ENCODE measurements at places on chromosomes 2 and 18. TPM values are rescaled to one million over a fixed set of nuclear protein-coding genes. Genes with fewer than 3 reads are reported as not detected.
A peak's percentile ranks its signal among the peaks of the same experiment; 100 is the strongest.

GRCh38 chr2:86330001-86330400 lies 7.4 kb downstream of the REEP1 start:
- H3K27me3 ChIP-seq: peaks cover 11% of the 10 kb centered on the region
- H3K27ac ChIP-seq: no peak overlapping the region
- no peak overlapping the region for H3K4me3 ChIP-seq
- no peak for DNase-seq

DNA sequence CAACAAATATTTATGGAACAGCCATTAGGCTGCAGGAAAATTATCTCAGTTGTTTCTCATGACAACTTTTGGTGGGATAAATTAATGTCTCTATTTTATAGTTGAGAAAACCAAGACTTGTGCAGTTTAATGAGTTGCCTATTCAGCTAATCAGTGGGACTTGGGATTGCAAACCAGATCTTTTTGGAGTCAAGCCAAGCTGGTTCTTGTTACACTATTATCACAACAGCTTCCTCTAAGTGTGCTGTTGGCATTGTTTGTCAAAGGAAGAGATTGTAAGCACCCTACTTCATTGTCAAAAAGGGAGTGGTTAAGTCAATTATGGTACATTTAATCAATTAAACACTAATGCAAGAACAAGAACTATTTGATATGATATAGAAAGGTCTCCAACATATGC lies 119.2 kb downstream of the PAX3 start:
- no peaks in the 10 kb centered on the region for H3K36me3 ChIP-seq
- H3K4me1 ChIP-seq: no peaks in the 10 kb centered on the region

DNA sequence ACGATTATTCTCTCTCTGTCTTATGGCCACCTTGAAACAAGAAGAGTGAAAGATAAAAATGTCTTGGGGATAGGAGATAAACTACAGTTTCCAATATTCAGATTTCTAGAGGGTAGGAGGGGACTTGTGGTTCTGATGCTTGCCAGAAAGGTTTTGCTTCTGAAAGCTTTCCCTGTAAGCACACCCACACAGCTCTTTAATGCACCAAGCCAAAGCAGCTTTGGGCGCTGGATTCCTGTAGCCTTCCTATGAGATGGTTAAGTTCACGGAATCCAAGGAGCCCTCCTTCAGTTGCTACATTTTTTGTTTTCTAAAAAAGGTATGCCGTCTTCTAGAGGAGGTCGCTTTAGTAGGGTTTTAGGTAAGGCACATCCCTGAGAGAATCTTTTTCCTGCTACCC lies 4.9 kb downstream of the LRRTM1 start:
- peaks cover 15% of the 10 kb centered on the region for H3K4me1 ChIP-seq
- no peak for DNase-seq
- H3K27me3 ChIP-seq: peaks cover 52% of the 10 kb centered on the region
- no peak overlapping the region for H3K4me3 ChIP-seq

DNA sequence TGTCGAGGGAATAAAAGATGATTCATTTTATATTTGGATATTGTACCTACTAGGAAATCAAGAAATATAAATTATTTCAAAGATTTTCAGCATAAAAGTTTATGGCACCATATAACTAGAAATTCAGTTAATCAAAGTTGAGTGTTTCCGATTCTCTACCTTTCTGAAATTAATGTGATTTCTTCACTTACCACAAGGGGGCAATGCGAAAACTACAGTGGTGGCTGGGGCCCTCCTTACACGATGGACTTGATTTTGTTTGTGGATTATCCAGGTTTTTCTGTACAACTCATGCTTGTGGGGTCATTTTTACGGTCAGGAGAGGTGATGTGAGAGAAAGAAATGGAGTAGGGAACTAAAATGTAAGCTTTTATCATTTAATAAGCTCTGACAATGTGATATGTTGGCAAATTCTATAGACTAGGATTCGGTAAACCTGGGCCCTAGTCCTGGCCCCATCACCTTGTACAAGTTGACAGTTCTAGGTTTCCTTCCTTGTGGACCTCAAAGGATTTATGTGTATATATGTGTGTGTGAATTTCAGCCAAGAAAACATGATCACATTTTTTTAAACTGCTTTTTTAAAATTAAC lies 47.6 kb downstream of the G6PC2 start:
- H3K4me3 ChIP-seq: no peak overlapping the region
- H3K27me3 ChIP-seq: peaks cover 7% of the 10 kb centered on the region
- no peak for DNase-seq
- no peaks in the 10 kb centered on the region for H3K4me1 ChIP-seq
- no peak overlapping the region for H3K27ac ChIP-seq

DNA sequence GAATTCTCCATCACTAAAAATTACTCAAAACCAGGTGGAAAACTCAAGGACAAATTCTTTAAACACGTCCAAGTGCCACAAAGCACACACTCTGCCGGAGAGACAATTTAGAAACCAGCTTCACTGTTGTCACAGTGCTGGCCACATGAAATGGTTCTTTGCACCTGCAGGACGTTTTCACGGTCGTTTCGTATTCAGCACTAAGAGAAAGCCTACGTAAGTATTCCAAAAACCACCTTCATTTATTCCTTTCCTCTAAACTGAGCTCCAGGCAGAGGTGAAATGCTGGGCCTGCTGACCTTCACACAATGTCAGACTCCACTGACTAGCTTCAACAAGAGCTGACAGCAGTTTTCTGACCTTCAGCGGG lies 680 bp downstream of the ATP5F1A start:
- peaks cover 2% of the 10 kb centered on the region for H3K36me3 ChIP-seq
- peaks cover 30% of the 10 kb centered on the region for H3K4me1 ChIP-seq
- DNase-seq: no peak
- H3K27me3 ChIP-seq: no peaks in the 10 kb centered on the region
- H3K27ac ChIP-seq: peak overlapping the region; percentile 99
- H3K4me3 ChIP-seq: peak overlapping the region; percentile 97

- H3K27ac ChIP-seq: no peak overlapping the region
- H3K4me3 ChIP-seq: no peak overlapping the region
- H3K4me1 ChIP-seq: no peaks in the 10 kb centered on the region
- no peaks in the 10 kb centered on the region for H3K27me3 ChIP-seq
- DNase-seq: no peak
Observed at GRCh38 chr2:145137211-145137610, 617.3 kb upstream of the ZEB2 start.

GRCh38 chr2:229104974-229105387 lies 166.1 kb downstream of the PID1 start:
- no peak overlapping the region for H3K27ac ChIP-seq
- no peak for DNase-seq
- no peak overlapping the region for H3K4me3 ChIP-seq
- no peaks in the 10 kb centered on the region for H3K27me3 ChIP-seq

- H3K36me3 ChIP-seq: no peaks in the 10 kb centered on the region
- no peak overlapping the region for H3K4me3 ChIP-seq
- no peak for DNase-seq
- H3K27ac ChIP-seq: no peak overlapping the region
Observed at GRCh38 chr18:1708006-1708405, 803.3 kb downstream of the ADCYAP1 start.

- no peak overlapping the region for H3K4me3 ChIP-seq
- H3K4me1 ChIP-seq: peaks cover 4% of the 10 kb centered on the region
- H3K36me3 ChIP-seq: no peaks in the 10 kb centered on the region
- peaks cover 20% of the 10 kb centered on the region for H3K27me3 ChIP-seq
Observed at GRCh38 chr2:120451334-120451733, 105.4 kb downstream of the INHBB start.

DNA sequence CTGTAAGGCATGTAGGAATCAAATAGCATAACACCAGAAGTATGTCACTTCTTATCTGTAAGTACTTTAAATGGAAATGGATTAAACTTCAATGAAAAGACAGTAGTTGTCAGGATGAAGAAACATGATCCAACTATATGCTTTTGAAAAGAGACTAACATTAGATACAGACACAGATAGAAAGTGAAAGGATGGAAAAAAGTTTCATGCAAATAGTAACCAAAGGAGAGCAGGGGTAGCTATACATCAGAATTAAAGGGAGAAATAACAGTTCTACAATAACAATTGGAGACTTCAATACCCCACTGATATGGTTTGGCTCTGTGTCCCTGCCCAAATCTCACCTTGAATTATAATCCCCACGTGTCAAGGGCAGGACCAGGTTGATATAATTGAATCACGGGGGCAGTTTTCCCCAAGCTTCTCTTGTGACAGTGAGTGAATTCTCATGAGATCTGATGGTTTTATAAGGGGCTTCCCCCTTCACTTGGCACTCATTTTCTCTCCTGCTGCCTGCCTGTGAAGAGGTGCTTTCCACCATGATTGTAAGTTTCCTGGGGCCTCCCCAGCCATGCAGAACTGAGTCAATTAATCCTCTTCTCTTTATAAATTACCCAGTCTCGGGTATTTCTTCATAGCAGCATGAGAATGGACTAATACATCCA lies 205.4 kb upstream of the CDH2 start:
- H3K4me1 ChIP-seq: no peaks in the 10 kb centered on the region
- no peak for DNase-seq
- no peak overlapping the region for H3K4me3 ChIP-seq
- H3K27ac ChIP-seq: no peak overlapping the region
- peaks cover 6% of the 10 kb centered on the region for H3K36me3 ChIP-seq

GRCh38 chr18:9627642-9628041 lies 13.3 kb upstream of the PPP4R1 start:
- DNase-seq: no peak
- peaks cover 16% of the 10 kb centered on the region for H3K4me1 ChIP-seq
- no peaks in the 10 kb centered on the region for H3K27me3 ChIP-seq
- H3K4me3 ChIP-seq: no peak overlapping the region
- peak overlapping the region; percentile 58 for H3K27ac ChIP-seq

- no peak overlapping the region for H3K27ac ChIP-seq
- DNase-seq: no peak
- H3K36me3 ChIP-seq: peaks cover 12% of the 10 kb centered on the region
- peaks cover 8% of the 10 kb centered on the region for H3K4me1 ChIP-seq
Observed at GRCh38 chr2:218811382-218811781, 20.2 kb downstream of the PRKAG3 start.

- no peak overlapping the region for H3K4me3 ChIP-seq
- H3K36me3 ChIP-seq: no peaks in the 10 kb centered on the region
- no peak for DNase-seq
- H3K4me1 ChIP-seq: peaks cover 35% of the 10 kb centered on the region
Observed at GRCh38 chr18:55284614-55285013, 303.4 kb downstream of the TCF4 start.

Gene ZNF385B
- total RNA-seq: 0.25 TPM

Gene GCC2
- total RNA-seq: 24.2 TPM

Gene NT5C1B
- total RNA-seq: not detected

Gene PROM2
- 1.7 TPM for total RNA-seq

Gene ALPG
- total RNA-seq: not detected

Gene ITGB6
- total RNA-seq: 2.3 TPM
